Hematopoietic multipotent progenitor cell treated with erythropoietin and hydrocortisone succinate and interleukin-3 and kit ligand, for 6 days (in vitro differentiated cells): ENCODE measurements at places on chromosomes 2 and 18.

DNA sequence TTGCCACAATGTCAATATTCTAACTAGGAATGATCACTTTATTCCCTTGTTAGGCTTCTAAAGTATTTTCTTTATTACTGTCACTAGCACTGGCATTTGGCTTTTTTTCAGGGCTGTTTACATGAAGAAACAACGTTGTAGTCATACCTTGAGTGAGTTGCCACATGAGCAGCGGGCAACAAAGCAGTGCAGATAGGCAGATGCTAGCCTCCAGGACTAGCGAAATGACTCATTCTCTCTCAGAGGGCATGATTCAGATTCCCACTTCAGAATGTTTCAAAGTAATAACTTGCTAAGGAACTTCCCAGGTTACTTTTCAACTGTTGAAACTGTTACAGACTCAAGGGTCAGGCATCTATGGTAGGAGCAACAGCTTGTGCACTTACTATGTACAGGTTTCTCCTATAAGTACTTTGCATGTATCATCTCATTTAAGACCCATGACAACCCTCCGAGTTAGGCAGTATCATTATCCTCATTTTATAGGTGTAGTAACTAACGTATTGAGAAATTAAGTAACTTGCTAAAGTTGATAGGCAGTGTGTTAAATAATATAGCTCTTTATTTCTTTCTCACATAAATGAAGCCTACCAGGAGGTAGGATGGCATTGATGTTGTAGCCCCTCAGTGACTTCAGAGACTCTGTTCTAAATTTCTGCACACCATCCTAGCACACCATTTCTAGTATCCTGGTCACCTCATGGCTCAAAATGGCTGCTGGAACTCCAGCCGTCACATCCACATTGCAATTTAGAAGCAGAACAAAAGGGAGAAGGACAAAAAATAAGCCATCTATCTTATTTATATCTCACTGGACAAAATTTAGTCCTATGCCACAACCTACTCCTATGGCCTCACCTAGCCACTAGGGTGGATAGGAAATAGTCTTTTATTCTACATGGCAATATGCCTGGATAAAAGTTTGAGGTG lies 83.3 kb downstream of the ICOS start:
- DNase-seq, result no peak

- no peak for DNase-seq
Measured at GRCh38 chr2:217795706-217796465, 206.9 kb downstream of the TNS1 start.

- DNase-seq, result no peak
Measured at GRCh38 chr18:49647496-49648168, 85.8 kb downstream of the LIPG start.

DNA sequence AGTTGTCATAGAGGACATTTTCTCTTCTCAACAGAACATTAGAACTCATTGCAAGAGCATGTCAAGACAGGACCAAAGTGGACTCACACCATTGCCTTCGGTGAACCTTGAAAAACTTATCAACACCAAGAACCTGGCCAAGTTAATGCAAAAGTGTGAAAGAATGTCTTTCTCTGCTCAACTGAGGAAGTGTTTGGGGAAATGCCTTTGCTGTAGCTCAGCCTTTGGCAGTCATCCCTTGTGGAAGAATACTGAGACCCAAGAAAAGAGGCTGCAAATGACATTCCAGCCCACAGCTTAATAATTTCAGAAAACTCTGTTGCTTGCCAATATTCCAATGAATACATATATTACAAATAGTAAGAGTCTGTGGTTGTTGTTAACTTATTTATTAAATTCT lies 728.8 kb upstream of the PIK3C3 start:
- no peak for DNase-seq

DNA sequence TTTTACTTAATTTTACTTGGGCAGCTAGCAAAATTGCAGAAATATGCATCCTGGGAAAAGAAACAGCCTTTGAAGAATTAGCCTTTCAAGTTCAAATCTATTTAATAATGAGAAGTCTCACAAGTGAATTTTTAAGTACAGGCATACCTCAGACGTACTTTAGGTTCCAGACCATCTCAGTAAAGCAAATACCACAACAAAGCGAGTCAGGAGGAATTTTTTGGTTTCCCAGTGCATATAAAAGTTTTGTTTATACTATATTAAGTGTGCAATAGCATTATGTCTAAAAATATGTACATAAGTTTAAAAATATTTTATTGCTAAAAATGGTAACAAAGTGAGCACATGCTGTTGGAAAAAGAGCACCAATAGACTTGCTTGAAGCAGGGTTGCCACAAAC lies 50.8 kb upstream of the TWSG1 start:
- DNase-seq, result no peak

DNA sequence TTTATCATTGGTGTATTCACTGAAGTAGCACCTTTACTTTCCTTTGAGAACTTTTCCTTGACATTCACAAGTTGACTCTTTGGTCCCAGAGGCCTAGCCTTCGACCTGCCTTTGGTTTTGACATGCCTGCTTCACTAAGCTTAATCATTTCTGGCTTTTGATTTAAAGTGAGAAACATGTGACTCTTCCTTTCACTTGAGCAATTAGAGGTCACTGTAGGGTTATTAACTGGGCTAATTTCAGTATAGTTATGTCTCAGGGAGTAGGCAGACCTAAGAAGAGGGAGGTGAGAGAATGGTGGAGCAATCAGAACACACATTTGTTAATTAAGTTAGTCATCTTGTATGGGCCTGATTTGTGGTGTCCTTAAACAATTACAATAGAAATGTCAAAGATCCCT lies 1040.7 kb upstream of the SLC39A10 start:
- DNase-seq, result no peak

GRCh38 chr18:23528580-23529472 lies 25.5 kb downstream of the RMC1 start:
- peak; percentile 31 for DNase-seq

DNA sequence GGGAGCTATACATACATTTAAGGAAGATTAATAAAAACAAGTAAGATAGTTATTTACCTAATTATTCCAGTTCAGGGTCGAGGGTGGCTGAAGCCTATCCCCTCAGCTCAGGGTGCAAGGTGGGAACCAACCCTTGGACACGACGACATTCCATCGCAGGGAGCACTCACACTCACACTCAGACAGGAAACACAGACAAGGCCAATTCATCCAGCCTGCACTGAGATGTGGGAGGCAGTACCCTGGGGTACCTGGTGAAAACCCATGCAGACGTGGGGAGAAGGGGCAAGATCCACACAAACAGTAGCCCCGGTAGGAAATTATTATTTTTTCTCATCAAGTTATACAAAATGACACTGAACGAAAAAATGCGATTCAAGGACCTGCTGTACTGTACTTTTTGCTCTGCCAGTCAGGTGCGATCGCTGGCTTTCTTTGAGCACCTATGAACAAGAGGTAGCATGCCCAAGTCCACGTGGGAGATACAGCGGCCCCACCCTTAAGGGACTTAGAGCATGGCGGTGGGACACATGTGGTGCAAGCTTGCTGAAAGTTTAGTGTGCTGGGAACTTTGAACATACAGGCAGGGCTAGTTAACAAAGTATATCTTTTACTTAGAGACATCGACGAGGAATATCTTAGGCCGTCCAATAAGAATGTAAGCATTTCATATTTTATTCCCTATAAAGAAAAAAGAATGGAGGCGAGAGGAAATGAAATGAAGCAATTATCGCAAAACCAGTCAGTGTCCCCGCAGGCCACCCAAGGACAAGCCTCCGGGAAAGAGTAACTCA lies 624 bp downstream of the METTL8 start:
- peak; percentile 89 for DNase-seq

- DNase-seq, result peak; percentile 22
Measured at GRCh38 chr2:11998218-11998617, 251.8 kb downstream of the LPIN1 start.

DNA sequence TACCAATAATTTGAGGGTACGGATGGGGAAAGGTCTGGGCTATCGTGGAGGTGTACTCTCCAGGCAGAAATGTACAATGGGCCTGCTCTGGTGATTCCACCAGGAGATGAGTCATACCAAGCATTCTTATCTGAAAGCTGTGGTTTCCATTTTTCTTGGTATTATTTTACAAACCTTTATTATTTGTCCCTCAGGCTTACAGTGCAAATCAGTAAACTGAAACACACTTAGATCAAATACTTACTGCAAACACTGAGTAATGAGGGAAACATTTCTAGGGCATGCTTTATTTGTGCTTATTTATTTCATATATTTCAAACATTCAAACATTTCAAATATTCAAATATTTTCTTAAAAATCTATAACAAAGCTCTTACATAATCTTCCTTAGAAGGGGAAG lies 319.8 kb downstream of the RND3 start:
- DNase-seq, result peak; percentile 17

- no peak for DNase-seq
Measured at GRCh38 chr2:86786001-86786536, 4.6 kb downstream of the CD8A start.

DNA sequence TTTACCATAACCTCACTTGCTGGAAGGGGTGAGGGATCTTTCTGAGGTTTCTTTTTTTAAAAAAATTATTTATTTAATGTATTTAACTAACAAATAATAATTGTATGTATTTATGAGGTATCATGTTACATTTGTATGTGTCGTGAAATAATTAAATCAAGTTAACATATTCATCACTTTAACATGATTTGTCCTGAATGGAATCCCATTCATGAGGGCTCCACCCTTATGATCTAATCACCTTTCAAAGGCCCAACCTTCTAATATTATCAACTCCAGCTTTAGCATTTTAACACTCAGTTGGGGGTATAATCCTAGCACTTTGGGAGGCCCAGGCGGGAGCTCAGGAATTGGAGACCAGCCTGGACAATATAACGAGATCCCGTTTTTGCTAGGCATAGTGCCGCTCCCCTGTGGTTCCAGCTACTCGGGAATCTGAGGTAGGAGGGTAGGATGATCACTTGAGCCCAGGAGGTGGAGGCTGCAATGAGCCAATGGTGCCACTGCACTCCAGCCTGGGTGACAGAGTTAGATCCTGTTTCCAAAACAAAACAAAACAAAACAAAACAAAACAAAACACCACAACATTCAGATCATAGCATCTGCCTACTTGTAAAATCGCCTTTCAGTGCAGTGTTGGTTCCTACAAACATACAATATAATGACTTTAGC lies 1.1 kb upstream of the TAF4B start:
- no peak for DNase-seq

DNA sequence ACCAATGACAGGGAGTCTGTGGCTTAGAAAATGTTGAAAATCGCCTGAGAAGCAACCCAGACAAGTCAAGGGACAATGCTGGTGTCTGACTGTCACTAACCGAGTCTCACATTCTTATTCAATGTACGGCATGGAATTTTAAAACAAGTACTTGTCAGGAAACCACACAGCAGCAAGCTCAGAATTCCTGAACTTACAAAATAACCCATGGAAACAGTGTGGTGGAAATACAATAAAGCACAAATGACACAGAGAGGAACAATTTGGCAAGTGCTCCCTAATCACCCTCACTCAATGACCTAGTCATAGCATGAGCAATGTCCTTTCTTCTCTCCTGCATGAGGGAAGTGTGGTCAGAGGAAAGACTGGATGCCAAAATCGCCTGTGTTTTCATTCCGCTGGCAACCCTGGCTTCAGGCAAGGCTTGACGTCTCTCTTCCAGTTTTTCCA lies 154.0 kb downstream of the SATB2 start:
- DNase-seq, result no peak

GRCh38 chr2:121336528-121337294 lies 51.7 kb upstream of the TFCP2L1 start:
- DNase-seq, result no peak

DNA sequence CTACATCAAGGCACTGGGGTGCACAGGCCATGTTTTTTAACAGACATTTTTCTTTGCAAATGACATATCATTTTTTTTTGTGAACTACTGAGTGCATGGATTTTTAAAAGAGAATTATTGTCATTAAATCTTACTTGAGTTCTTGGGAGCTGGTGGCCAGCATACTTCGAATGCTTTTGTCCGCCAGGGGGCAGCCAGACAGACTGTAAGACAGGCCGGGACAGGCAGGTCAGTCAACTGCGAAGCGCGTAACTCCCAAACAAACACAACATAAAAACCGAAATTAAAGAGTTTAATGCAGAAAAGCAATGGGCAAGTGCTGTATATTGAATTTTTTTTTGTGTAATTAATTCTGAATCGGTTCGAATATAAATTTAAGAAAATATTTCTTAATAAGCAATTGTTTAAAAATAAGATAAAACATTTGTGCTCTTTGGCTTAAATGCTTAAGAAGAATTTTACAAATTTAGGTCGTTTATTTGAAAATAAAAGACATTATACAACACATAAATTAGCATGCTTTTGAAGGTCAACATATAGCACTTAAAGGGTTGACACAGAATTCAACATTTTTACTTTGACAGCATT lies 142.2 kb upstream of the PXDN start:
- peak; percentile 76 for DNase-seq

DNA sequence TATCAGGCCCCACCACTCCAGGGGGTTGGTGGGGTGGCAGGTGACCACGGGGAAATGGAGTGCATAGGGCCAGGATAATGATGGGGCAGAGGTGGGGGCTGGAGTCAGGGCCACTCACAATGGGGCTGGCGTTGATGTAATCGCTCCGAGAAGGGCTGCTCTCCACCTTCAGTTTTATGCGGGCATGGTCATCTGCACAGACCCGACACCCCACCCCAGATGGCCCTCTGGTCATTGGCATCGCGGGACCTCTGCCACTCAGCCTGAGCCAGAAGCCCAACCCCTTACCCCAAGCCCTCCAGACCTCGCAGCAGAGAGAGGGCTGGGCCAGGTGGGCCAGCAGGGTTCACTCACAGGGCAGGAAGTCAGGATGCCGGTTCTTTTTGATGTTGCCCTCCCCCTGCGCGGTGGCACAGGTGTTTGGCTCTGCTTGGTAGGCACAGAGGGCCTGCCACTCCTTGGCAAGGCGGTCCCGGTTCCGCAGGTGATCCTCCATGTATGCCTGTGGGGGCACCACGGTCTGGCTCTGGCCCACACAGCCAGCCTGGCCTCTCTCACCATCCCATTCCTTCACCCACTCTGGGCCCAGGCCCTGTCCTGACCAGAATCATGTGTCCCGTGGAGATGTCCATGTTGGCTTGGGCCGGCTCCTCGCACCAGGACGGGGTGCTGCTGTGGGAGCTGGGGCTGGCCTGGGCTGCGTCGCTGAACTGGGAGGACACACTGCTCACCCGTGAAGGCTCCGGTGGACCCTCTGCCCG lies 12.4 kb downstream of the PTPRN start:
- no peak for DNase-seq

- DNase-seq, result peak; percentile 80
Measured at GRCh38 chr2:178109813-178110212, 2.4 kb upstream of the RBM45 start.

DNA sequence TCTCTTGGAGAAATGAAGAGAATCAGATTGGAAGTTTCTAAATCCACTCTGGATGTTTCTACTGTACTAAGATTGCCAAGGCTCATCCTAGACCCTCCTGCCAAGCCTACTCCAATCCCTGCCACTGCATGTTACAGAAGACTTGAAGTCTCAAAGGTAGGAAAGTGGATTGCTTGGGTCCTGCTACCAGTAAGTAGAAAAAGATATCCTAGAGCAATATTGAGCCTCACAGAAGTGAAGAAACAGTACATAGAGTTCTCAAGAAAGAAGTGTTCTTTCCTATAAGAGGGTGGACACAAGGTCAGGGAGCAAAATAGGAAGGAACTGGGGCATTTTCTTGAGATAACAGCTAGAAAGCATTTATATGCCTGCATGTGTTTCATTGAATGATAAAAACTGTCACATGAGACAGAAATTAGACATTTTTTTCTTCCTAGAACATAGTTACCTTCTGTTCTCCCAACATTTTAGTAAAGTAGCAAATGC lies 232.9 kb downstream of the RBM43 start:
- DNase-seq, result no peak

GRCh38 chr18:62634458-62634857 lies 80.9 kb upstream of the PHLPP1 start:
- no peak for DNase-seq
